ENCODE measurements at places on chromosomes 7 and 10. TPM values are rescaled to one million over a fixed set of nuclear protein-coding genes. Genes with fewer than 3 reads are reported as not detected.
A peak's percentile ranks its signal among the peaks of the same experiment; 100 is the strongest.

The TRPV6 gene
- polyA plus RNA-seq = not detected

The PIK3AP1 gene
- polyA plus RNA-seq = 0.92 TPM

The PAPOLB gene
- not detected for polyA plus RNA-seq

The GDF2 gene
- not detected for polyA plus RNA-seq

The CHCHD2 gene
- polyA plus RNA-seq = 622 TPM

The PIP gene
- not detected for polyA plus RNA-seq

DNA sequence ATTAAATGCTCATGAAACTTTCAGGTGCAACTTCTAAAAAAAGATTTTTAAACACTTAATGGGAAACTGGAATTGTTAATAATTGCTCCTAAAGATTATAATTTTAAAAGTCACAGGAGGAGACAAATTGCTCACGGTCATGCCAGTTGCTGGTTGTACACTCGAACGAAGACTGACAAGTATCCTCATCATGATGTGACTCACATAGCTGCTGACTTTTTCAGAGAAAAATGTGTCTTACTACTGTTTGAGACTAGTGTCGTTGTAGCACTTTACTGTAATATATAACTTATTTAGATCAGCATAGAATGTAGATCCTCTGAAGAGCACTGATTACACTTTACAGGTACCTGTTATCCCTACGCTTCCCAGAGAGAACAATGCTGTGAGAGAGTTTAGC is 79.3 kb downstream of the ITGB8 start:
- H3K4me1 ChIP-seq = no peaks in the 10 kb centered on the region
- H3K4me3 ChIP-seq = no peak overlapping the region
- no peaks in the 10 kb centered on the region for H3K36me3 ChIP-seq
- no peak overlapping the region for H3K27ac ChIP-seq
- H3K27me3 ChIP-seq = no peaks in the 10 kb centered on the region

DNA sequence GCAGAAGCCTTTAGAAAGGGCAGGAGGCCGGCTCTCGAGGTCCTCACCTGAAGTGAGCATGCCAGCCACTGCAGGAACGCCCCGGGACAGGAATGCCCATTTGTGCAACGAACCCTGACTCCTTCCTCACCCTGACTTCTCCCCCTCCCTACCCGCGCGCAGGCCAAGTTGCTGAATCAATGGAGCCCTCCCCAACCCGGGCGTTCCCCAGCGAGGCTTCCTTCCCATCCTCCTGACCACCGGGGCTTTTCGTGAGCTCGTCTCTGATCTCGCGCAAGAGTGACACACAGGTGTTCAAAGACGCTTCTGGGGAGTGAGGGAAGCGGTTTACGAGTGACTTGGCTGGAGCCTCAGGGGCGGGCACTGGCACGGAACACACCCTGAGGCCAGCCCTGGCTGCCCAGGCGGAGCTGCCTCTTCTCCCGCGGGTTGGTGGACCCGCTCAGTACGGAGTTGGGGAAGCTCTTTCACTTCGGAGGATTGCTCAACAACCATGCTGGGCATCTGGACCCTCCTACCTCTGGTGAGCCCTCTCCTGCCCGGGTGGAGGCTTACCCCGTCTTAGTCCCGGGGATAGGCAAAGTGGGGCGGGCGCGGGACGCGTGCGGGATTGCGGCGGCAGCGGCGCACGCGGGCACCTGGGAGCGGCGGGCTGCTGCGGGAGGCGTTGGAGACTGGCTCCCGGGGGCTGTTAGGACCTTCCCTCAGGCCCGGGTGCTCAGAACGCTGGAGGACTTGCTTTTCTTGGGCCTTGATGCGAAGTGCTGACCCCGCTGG is at the start of gene FAS:
Gene FAS, plus strand, starts transcription at position 415 of the 777 bp plus-strand sequence. Its CDS starts 79 bp downstream, at position 494.
- H3K36me3 ChIP-seq = no peaks in the 10 kb centered on the region
- H3K4me1 ChIP-seq = peaks cover 69% of the 10 kb centered on the region
- H3K27ac ChIP-seq = peak within 1 kb of the TSS; percentile 96
- H3K27me3 ChIP-seq = no peaks in the 10 kb centered on the region
- peak; percentile 74 for DNase-seq

DNA sequence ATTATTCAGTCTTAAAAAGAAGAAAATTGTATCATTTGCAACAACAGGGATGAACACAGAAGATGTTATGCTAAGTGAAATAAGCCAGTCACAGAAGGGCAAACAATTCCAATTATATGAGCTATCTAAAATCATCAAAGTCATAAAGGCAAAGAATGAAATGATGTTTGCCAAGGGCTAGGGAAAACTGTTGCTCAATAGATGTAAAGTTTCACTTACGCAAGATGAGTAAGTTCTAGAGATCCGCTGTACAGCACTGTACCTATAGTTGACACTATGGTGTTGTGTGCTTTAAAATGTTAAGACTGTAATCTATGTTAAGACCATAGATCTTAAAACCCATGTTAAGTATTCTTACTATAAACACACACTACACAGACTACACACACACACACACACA is 904.6 kb upstream of the LRRN3 start:
- H3K27me3 ChIP-seq = no peaks in the 10 kb centered on the region
- no peak for DNase-seq
- no peak overlapping the region for H3K4me3 ChIP-seq
- no peak overlapping the region for H3K27ac ChIP-seq
- H3K36me3 ChIP-seq = no peaks in the 10 kb centered on the region

- H3K4me3 ChIP-seq = no peak overlapping the region
- no peak for DNase-seq
- H3K4me1 ChIP-seq = no peaks in the 10 kb centered on the region
- peaks cover 47% of the 10 kb centered on the region for H3K36me3 ChIP-seq
Observed at GRCh38 chr10:99708428-99709012, 23.4 kb downstream of the COX15 start.

GRCh38 chr10:22624287-22624738 is 90.1 kb downstream of the PIP4K2A start:
- H3K4me3 ChIP-seq = peak overlapping the region; percentile 51
- peak overlapping the region; percentile 94 for H3K27ac ChIP-seq

DNA sequence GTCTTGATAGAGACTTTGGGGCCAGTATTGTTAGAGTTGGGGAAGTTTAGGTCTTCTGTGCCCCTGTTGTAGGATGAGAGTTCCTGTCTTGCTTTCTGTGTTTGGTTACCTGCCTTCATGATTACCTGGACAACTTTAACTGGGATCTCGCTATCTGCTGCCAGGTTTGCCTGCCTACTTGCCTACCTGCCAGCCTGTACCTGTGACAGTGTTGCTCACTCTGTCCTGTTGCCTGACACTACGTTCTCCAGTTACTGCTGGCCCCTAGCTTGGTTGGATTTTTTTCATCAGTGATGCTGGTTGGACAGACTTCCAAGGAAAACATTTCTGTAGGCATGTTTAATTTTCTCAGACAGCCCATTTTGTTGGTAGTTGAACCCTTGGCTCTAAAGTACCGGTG is 48.4 kb downstream of the PPP1R9A start:
- no peak for DNase-seq
- no peaks in the 10 kb centered on the region for H3K36me3 ChIP-seq
- H3K27ac ChIP-seq = no peak overlapping the region

DNA sequence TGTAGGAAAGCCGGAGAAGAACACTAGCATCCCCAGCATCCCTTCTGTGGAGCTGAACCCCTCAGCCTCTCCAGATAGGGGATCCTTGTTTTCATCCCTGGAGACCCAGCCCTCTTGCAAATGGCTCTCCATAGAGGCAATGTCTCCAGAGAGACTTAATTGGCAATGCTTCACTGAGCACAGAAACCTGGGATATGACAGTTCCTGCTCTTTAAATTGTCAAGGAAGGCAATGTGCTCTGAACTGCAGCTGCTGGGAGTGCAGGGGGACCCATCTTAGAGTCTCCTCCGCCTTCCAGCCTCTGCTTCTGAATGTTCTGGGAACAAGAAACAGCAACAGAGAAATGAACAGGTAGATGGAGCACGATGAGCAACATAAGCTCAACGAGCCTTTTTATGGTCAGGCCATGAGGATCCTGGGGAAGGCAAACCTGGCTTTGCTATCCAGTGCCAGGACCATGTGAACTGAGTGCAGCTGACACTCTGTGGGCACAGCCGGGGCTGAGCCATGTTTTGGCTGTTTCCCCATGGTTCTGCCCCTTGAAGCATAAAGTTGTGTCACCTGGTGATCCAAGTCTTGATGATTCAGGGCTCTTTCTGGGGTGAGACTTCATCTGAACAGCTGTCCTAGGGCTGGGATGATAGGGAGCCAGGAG is 481.0 kb downstream of the PLXNA4 start:
- DNase-seq = no peak
- H3K4me3 ChIP-seq = no peak overlapping the region
- no peaks in the 10 kb centered on the region for H3K4me1 ChIP-seq
- H3K27ac ChIP-seq = no peak overlapping the region

DNA sequence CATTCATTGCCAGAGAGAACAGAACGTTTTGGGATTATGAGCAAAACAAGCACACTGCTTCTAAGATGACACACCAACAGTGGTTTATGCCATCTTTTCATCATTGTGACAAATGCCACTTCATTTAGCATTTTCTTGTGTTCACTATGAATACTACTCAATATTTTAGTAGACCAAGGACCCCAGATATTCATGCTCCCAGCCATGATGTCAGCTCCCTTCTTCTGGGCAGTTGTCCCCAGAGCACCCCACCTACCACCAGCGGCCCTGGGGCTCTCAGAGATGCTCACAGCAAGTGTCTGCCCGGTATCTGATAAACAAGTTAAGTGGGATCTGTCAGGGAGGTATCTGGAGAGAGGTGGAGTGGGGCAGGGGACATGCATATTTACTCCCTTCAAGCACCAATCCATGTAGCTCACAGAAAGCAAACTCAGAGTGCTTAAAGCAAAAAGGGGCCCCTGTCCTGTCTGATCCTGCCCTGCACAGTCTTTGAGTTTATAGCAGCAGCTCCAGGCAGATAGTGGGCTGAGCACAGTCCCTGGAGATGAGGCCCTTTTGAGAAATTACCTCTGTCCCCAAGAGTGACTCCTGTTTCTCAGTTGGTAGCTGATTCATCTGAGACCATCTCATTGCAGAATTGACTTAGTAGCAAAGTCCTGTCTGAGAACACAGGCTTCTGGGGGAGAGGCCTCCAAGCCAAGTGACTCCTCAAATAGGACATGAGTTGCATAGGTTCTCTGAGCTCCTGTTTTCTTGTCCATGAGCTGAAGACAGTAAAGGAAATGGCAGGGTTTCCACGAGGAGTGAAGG is 281.8 kb upstream of the KLF6 start:
- no peak overlapping the region for H3K4me3 ChIP-seq
- no peaks in the 10 kb centered on the region for H3K27me3 ChIP-seq
- DNase-seq = no peak
- H3K36me3 ChIP-seq = no peaks in the 10 kb centered on the region
- H3K4me1 ChIP-seq = no peaks in the 10 kb centered on the region

DNA sequence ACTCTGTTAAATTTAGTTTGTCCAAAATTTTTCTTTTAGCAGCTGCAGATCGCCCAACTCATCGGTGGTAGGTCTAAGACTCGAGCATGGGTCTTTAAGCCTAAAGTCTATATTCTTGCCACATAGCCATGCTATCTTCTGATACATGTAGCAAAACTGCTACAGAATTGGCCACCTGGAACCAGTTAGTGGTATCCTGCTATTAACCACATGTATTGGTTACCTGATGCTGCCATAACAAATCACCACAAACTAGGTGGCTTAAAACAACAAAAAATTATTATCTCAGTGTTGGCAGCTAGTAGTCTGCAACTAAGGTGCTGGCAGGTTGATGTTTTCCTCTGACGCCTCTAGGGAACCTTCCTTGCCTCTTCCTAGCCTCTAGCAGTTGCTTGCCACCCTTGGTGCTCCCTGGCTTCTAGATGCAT is 96.7 kb upstream of the PIK3CG start:
- H3K4me3 ChIP-seq = peak overlapping the region; percentile 81
- H3K36me3 ChIP-seq = no peaks in the 10 kb centered on the region
- H3K27me3 ChIP-seq = peaks cover 4% of the 10 kb centered on the region
- no peak for DNase-seq
- no peak overlapping the region for H3K27ac ChIP-seq

DNA sequence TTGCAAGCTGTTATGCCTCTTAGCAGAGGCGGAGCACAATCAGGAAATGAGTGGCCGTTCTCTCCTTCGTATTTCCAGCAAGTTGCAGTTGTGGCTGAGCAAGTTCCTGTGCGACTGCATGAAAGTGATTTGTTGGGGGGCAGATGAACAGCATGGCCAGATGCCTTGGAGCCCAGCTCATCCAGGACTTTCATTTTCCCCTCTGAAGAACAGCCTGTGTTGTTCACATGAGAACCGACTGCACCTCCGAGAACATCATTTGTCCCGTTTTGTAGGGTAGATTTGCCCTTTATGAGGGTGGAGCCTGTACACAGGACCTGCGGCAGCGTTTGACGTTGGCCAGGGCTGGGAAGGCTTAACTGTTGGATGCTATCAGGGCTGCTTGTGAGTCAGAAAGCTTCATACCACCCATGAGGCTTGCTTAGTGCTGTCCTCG is 4.4 kb downstream of the BAG3 start:
- H3K27ac ChIP-seq = peak overlapping the region; percentile 52
- H3K4me1 ChIP-seq = peaks cover 43% of the 10 kb centered on the region
- H3K4me3 ChIP-seq = peak overlapping the region; percentile 60

GRCh38 chr10:51672039-51672535 is 27.3 kb downstream of the CSTF2T start:
- no peaks in the 10 kb centered on the region for H3K27me3 ChIP-seq
- no peaks in the 10 kb centered on the region for H3K4me1 ChIP-seq
- no peaks in the 10 kb centered on the region for H3K36me3 ChIP-seq
- DNase-seq = no peak
- H3K4me3 ChIP-seq = no peak overlapping the region

- no peaks in the 10 kb centered on the region for H3K4me1 ChIP-seq
- DNase-seq = no peak
- no peaks in the 10 kb centered on the region for H3K27me3 ChIP-seq
- no peak overlapping the region for H3K27ac ChIP-seq
Observed at GRCh38 chr7:106592282-106593027, 68.5 kb downstream of the CCDC71L start.

Data from CD4-positive, CD25-positive, alpha-beta regulatory T cell (primary cell).